ENCODE measurements at places on chromosomes 3 and 15. TPM values are rescaled to one million over a fixed set of nuclear protein-coding genes. Genes with fewer than 3 reads are reported as not detected.

DNA sequence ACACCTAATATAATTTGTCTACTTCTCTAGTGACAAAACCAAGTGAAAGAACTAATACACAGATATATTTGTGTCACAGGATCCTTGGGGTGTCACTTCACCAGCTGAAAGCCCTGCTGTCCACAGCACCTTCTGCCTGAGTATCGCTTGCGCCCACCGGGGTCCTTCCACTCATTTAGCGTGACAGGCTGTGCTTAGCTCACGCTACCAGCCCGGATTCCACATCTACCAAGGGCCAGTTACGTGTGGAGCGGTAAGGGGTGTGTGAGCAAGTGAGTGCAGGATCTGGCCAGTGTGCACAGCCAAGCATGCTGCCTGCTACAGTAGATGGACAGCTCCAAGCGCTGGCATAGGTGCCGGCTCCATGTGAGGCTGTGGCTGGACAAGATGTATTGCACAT is 810.9 kb downstream of the NSUN3 start:
- no peak overlapping the region for H3K4me3 ChIP-seq
- no peaks in the 10 kb centered on the region for H3K36me3 ChIP-seq
- H3K27me3 ChIP-seq: no peaks in the 10 kb centered on the region
- no peaks in the 10 kb centered on the region for H3K4me1 ChIP-seq
- no peak overlapping the region for H3K27ac ChIP-seq

DNA sequence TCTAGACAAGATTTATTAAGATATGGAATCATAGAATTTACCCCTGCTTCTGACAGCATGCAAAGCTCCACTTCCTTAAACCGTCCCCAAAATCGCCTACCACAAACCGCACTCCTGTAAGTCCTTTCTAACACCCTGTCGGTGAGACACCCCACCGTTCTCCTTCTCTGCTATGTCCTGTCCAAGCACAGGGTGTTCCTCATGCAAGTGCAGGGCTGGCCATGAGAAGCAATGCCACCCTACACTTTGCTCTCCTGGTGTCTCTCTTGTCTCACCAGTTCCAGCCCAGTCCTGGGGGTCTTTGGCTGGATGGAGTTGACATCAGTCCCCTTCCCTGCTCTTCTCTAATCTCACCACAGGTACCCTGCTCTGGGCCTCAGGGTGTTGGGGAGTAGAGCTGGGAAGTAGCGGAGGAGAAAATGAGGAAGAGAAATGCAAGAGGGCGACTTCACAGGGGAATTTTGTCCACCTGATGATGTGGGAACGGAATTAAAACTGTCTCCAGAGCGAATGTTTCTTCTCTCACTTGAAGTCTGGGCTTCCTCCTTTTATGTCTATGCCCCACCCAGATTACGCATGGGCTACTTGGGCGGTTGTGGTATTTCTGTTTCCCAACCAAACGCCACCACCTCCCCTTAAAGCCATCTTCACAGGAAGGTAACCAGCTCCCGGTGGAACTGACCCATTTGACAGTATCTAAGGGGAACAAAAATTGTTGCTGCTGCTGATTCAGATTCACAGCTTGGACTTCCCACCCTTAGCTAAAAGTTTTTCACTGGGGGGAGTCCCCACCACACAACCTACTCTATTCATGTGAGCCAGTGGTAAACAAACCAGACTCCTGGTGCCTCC is 49.9 kb downstream of the CASR start:
- no peak overlapping the region for H3K27ac ChIP-seq
- H3K36me3 ChIP-seq: no peaks in the 10 kb centered on the region
- H3K4me3 ChIP-seq: no peak overlapping the region
- H3K27me3 ChIP-seq: no peaks in the 10 kb centered on the region

DNA sequence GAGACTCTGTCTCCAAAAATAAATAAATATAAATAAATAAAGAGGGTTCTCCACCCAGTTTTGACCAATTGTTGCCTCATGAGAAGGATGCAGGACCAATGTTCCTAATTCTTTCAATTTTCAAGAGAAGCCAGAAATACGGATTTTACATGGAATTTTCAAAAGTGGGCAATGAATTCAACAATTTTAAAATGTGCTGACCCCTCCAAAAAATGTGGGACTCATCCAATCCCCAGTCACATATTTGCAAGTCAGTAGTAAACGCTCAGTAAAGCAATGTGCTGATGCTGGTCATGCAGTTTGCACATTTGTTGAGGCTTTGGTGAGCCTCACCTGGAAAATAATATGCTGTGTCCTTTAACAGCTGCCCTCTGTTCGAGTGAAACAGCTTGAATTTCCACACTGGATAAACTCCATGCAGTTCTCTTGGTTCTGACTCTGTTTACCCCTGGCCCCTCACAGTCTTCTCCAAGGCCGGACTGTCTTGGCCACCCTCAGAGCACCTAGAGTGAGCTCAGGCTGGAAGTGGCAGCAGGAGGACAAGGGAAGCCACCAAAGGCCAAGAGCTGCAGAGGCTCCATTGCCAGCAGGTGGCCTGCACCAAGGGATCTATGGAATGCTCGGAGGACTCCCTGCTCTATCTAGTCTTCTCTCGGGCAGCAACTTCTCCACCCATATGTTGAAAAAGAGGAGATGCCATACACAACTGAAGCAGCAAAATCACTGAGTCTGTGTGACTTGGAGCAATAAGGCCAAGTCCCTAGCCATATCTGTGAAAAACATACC is 246.8 kb downstream of the UACA start:
- H3K4me1 ChIP-seq: peaks cover 9% of the 10 kb centered on the region
- no peaks in the 10 kb centered on the region for H3K27me3 ChIP-seq
- H3K27ac ChIP-seq: no peak overlapping the region
- no peaks in the 10 kb centered on the region for H3K36me3 ChIP-seq

DNA sequence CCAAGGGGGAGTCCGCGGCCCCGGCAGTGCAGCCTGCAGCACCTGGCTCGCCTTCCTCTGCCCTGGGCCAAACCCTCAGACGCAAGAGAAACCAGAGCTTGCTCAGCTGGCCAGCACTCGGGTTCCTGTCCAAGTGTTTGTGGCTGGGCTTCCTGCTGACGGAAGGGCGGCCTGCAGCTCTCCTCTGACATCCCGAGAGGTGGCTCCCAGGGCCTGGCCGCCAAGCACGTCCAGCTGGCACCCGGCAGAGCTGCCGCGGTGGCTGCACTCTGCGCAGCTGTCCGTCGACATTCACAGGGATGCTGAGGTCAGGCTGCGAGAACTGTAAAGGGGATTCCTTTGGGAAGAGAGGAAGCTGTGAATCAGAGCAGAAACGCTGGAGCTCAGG is 85.6 kb downstream of the CPN2 start:
- H3K36me3 ChIP-seq: no peaks in the 10 kb centered on the region
- no peak for DNase-seq
- peaks cover 34% of the 10 kb centered on the region for H3K4me1 ChIP-seq
- H3K27ac ChIP-seq: no peak overlapping the region
- H3K4me3 ChIP-seq: no peak overlapping the region

DNA sequence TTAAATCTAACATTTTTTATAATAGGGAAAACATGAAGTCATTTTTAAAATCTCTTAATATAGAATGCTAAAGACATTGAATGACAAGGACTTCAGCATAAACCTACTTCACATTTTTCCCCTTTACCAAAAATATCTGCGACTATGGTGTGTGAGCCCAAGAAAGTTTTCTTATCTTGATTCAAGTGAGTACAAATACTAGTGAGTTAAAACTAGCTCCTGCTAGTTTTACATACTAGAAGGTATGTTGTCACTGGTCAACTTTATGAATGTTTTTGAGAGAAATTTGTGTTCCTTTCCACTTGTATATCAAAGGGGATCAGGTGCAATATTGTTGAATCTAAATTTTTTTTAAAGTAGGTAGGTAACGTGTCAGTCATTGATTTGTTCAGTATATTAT is 152.4 kb upstream of the CGNL1 start:
- H3K4me1 ChIP-seq: peaks cover 44% of the 10 kb centered on the region
- H3K27me3 ChIP-seq: no peaks in the 10 kb centered on the region

GPR27 gene
- 1.2 TPM for total RNA-seq

STRIT1 gene
- total RNA-seq: not detected

CILP gene
- 129 TPM for total RNA-seq

KIF15 gene
- total RNA-seq: 2.2 TPM

SEC62 gene
- total RNA-seq: 38.1 TPM

IL5RA gene
- total RNA-seq: not detected

Measured in vagina (tissue), 2 donors.